ENCODE measurements at places on chromosomes 2 and 18.

GRCh38 chr2:174761837-174762236 is 2.4 kb downstream of the CHRNA1 start:
- no peak for DNase-seq

GRCh38 chr2:146697307-146697706 is 1147.5 kb upstream of the ACVR2A start:
- no peak for DNase-seq

- no peak for DNase-seq
Observed at GRCh38 chr2:26002632-26003310, 20.5 kb upstream of the KIF3C start.

DNA sequence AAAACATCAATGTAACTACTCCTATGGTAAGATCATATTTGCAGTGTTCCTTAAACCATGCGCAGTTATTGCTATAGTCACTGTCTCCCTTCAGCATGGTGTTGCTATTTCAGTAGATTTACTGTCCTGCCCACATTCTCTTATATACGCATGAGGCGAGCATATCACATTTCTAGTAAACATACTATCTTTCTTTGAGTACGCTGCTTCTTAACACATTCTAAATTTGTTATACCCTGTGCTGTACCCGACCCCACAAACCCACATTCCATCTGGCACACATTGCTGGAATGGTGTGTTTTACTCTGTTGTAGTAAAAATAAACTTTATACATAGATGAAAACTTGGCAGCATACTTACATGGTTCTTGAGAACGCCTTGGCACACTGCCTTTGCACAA is 163.3 kb downstream of the QPCT start:
- DNase-seq = no peak

GRCh38 chr2:84697895-84698294 is 181.6 kb downstream of the DNAH6 start:
- DNase-seq = no peak

DNA sequence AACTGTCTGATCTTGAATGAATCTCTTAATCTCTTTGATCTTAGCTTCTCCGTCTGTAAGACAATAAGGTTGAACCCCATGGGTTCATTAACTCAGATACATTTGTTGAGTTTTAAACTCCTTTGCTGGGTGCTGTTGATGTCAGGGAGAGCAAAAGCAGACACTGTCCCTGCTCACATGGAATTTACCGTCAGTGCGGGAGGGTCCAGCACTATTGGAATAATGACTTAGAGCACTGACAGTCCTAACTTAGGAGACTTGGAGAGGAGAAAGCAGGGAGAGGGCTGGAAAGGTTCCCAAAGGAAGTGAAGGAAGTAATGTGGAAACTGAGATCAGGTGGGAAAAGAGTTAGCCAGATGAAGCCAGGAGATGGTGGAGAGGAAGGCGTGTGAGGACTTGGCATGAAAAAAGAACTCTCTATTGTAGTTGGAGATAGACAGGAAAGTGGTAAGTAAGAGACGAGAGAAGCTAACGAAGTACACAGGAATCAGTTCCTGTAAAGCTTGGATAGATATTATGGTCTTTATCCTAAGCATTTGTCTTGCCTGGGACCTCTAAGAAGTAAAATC is 141.4 kb upstream of the SERTAD2 start:
- no peak for DNase-seq

GRCh38 chr2:206212673-206213513 is 53.2 kb downstream of the EEF1B2 start:
- DNase-seq = no peak

DNA sequence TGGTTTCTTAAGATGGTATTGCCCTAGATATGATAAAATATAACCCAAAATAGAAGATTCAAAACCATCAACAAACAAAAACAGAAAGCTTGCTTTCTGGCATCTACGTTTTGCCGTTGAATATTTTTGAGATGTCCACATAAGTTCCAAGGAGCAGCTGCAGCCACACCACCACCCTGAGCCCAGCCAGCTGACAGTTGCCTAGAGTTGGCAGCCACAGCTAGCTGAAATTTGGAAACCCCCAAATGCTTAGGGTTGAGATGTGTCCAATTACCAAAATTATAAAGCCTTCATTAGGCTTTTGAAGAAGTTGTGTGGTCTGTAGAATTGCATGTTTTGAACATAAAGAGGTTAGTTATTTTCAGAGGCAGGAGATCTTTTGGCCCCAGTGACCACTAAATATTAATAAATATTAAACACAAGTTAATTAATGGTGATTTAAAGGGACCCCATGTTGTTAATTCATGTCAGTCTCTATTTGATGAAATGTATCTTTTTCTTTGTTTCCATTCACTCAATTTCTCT is 118.1 kb upstream of the DTNA start:
- DNase-seq = no peak

GRCh38 chr2:47457268-47457667 is 54.3 kb downstream of the MSH2 start:
- DNase-seq = no peak

DNA sequence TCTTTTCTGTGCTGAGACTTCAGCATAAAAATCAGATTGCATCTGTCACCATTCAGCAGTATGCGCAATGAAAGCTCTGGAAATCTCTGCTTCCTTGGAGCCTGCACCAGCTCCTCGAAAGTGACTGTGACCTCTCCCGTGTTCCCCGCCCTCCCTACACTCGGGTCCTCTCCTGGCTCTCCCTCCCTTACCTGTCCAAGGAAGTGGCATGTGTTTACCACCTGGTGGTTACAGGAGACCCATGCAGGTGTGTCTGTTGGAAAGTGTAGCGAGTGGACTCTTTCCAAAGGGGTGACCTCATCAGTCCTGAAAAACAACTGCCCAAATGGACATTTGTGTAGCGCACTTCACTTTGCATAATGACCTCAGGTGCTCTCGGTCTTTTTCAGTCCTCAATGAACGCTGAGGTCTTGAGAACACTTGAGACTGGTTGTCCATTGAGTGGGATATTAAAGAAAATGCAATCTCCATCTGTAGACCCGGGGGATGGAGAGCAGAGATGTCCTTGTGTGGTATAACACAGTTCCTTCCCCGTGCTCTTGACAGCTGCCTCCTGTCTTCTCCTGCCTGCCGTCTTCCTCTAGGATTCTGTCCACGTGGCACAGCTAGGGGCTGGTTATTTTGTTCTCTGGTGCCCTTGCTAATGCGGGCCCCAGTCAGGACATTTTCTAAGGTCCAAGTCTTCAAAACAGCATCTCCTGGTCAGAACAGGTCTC is 133.2 kb downstream of the ACKR3 start:
- no peak for DNase-seq

DNA sequence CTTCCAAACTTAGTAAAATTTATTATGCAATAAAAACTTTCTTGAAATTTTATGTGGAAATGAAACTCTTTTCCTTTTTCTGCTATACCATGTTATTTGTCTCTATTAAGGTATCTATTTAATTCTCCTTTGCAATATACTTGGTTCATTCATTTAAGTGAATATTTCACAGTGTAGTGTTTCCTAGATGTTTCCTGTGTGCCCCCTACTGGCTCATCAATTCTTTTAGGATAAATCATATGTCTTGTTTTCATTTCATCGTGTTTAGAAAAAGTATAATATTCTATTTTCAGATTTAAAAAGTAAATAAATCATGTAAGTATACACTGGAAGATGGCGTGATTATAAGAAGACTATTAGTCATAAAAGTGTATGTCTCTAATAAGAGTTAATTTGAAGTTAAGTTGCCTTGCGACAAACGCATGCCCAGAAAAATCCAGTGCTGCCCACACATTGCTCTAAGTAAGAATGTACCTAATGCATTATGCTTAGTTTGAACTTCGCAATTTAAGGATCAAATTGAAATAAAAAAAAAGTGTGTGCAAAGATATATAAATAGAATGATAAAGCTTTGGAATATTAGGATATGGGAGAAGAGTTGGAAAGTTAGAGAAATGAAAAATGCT is 525.4 kb downstream of the KCNJ3 start:
- no peak for DNase-seq

- no peak for DNase-seq
Observed at GRCh38 chr18:13511961-13512577, 214.3 kb downstream of the FAM210A start.

DNA sequence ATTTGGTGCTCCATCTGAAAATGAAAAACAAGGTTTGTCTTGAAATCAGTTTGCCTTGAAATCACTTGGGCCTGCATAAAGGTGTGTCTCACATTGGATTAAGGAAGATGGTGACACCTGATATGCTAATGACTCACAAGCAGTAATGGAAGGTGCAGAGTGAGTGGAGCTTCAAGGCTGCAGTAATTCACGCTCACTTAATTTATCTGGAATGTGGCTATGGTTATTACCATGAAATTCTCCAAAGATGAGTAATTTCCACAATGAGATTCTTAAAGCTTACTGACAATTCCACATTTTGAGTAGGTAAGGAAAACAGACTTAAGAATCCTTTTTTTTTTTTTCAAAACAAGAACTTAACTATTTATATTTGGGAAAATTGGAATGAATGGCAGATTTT is 156.8 kb downstream of the PAX3 start:
- no peak for DNase-seq

GRCh38 chr18:78640246-78640995 is 339.2 kb upstream of the SALL3 start:
- peak; percentile 29 for DNase-seq

- no peak for DNase-seq
Observed at GRCh38 chr18:63342206-63342605, 22.6 kb upstream of the BCL2 start.

GRCh38 chr2:223956300-223956699 is 963 bp upstream of the MRPL44 start:
- DNase-seq = no peak

- DNase-seq = no peak
Observed at GRCh38 chr18:49055754-49056172, 105.0 kb upstream of the SMAD7 start.

- DNase-seq = no peak
Observed at GRCh38 chr2:190628591-190629319, 20.1 kb upstream of the NAB1 start.

Data from naive thymus-derived CD8-positive, alpha-beta T cell (primary cell).